Activated CD4-positive, alpha-beta T cell treated with anti-CD3 and anti-CD28 coated beads, Interleukin-2, amount 50 U/mL, for 48 hours (primary cell): ENCODE measurements at places on chromosomes 11 and 22.

DNA sequence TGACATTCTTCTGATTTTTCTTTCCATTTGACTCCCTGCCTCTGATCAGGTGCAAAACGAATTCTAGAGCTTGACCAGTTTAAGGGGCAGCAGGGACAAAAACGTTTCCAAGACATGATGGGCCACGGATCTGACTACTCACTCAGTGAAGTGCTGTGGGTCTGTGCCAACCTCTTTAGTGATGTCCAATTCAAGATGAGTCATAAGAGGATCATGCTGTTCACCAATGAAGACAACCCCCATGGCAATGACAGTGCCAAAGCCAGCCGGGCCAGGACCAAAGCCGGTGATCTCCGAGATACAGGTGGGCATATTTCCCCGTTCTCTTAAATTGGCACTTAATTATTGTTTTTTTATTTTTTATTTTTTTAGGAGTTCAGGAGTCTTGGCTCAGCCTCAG lies 15.4 kb downstream of the XRCC6 start:
- no peak for DNase-seq

GRCh38 chr11:75349521-75350116 lies 1.8 kb downstream of the ARRB1 start:
- no peak for DNase-seq

GRCh38 chr11:42552786-42553185 lies 759.0 kb upstream of the API5 start:
- DNase-seq: no peak

- no peak for DNase-seq
Observed at GRCh38 chr11:74171997-74172396, 908 bp downstream of the PPME1 start.

DNA sequence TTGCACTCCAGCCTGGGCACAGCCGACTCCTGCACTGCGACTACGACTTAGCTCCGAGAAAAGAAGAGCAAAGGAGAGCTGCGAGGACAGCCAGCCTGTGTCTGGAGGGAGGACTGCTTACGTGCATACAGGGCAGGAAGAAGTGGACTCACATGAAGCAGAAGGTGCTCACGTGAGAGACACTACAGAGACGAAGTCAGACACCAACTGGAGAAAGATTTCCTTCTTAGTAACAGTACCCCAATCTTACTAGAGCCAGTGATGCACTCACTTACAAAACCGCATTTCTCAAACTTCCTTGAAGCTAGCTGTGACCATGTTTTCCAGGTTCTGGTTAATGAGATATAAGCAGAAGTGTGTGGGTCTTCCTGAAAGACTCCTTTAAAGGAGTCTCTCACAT lies 67.7 kb downstream of the MICAL3 start:
- DNase-seq: no peak

- DNase-seq: no peak
Observed at GRCh38 chr11:70582886-70583641, 184.7 kb downstream of the CTTN start.

DNA sequence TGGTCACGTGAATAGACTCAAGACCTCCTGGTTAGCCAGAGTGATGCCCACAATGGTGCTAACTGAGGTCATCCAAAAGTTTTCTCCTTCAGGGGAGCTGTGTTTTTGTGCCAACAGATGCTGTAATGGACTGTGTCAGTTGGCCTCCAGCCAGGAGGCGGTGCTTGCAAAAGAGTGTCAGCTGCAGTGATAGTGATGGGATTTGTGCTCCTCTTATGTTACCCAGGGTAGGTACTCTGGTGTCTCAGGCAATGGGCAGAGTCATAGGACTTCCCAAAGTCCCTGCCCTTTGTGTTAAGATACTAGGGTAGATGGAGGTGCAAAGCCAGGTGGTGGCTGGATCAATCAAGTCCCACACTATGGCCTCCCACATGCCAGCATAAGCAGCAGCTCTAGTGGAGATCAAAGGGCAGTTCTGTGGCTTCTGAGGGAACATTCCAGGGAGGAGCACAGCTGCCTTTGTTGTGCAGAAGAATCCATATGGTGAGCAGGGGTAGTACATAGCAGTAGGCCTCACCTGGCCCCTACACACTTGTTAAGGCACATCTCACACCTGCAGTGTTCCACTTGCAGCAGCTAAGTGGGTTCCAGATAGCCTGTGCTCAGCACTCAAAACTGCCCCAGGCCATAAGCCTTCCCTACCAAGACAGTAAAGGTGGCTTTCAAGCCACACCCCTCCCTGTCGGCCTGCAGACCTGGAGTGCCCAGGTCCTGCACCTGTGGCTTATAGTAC lies 9.4 kb upstream of the FANCF start:
- DNase-seq: no peak

DNA sequence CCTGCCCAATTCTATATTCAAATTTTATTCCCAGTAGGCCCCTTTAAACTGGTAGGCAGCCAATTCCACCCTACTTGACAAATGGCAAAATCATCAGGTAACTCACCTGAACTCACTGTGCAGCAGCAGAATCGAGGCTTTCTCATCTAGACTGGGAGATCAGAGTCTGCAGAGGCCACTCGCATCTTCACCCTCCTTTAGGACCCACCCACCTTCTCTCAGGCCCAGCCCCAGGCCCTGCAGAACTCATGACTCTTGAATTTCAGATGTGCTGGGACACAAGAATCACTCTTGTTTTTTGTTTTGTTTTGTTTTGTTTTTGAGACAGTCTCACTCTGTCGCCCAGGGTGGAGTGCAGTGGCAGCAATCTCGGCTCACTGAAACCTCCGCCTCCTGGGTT lies 38.8 kb downstream of the MICAL3 start:
- no peak for DNase-seq

DNA sequence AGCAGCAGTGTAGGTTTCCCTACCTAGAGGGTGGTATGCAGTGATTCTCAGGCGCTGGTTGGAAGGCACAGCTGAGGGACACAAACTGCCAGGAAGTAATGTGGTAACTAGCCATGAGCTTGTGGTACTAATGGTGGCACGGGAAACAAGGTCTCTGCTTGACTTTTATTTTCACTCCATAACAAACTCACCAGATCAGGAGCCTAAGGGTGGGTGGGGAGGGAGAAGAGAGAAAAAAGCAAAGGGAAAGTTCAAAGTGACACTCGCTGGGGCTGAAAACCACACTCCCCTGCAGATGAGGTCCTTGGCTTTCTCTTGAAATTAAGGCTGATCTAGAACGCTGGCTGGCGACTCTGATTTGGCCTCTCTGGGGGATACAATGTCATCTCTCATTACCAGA lies 22.0 kb downstream of the TRAF6 start:
- no peak for DNase-seq

- DNase-seq: no peak
Observed at GRCh38 chr11:47106798-47107411, 69.8 kb downstream of the ARFGAP2 start.

DNA sequence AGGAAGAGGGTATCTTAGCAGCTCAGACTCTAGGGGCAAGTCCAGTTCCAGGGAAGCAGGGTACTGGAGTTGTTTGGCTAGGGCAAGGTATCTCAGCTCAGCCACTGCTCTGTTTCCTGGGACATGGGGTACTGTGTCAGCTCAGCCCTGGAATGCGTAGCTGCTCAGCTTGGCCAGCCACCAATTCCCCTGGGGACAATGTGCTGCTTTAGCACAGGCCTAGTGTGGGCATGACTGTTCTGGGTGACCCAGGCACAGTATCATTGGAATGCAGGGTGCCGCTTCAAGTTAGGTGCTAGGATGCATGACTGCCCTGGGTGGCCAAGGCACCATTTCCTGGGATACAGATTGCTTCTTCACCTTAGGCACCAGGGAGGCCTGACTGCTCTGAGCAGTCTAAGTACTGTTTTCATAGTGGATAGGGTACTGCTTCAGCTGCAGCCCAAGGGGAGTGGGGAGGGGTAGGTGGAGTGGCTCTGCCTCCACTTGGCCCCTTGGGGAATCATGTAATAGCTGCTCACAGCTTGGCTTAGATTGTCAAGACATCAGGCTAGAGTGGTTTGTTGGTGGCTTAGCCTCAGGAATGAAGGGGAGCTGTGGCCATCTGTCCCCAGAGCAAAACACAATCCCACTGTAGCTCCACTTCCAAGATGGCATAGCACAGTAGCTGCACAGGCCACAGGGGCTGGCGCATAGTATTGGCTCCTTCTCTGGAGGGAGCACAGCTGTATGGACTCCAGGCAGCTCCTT lies 36.0 kb downstream of the MADD start:
- DNase-seq: no peak

- DNase-seq: no peak
Observed at GRCh38 chr11:105111145-105111944, 28.2 kb downstream of the CARD18 start.

DNA sequence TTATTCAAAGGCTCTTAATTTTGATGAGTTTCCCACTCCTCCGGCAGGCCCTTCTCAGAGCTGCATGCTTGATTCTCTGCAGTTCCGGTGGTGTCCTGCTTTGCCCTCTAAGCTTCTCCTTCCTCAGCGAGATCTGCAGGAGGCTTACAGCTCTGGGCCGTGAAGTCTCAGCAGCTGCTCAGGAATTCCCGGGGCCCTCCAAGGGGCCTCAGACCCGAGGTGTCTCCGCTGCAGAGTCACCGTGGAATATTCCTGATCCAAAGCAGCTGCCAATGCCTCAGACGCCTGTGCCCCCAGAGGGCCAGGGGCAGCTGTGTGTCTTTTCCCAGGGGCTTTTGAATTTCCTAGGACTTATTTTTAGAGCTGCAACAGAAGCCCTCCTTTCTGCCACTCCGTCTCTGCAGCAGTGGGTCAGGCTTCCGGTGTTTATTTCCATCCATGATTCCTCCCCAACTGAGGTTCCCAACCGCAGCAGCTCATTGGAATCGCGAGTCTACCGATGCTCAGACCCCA lies 37.2 kb downstream of the RPS6KA4 start:
- DNase-seq: no peak

GRCh38 chr11:36110668-36111410 lies 167.0 kb downstream of the LDLRAD3 start:
- no peak for DNase-seq

- peak; percentile 5 for DNase-seq
Observed at GRCh38 chr22:26134654-26135330, 34.5 kb upstream of the SEZ6L start.

DNA sequence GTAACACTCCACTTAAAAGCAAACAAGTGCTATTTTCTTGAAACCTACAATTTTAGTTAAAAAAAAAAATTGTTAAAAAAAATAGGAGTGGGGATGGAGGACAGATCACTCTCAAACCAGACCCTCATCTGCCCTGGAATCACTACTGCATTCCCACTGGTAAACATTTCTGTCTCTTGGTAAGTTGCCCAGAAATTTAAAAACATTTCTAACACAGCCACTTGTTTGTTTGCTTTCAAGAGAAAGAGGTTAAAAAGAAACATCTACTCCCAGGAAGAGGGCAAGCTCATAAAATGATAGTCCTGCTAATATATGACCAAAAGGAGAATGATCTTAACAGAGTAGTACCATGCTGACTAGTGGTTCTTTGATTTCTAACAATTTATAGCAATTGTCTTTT lies 83.3 kb downstream of the SGSM3 start:
- no peak for DNase-seq

DNA sequence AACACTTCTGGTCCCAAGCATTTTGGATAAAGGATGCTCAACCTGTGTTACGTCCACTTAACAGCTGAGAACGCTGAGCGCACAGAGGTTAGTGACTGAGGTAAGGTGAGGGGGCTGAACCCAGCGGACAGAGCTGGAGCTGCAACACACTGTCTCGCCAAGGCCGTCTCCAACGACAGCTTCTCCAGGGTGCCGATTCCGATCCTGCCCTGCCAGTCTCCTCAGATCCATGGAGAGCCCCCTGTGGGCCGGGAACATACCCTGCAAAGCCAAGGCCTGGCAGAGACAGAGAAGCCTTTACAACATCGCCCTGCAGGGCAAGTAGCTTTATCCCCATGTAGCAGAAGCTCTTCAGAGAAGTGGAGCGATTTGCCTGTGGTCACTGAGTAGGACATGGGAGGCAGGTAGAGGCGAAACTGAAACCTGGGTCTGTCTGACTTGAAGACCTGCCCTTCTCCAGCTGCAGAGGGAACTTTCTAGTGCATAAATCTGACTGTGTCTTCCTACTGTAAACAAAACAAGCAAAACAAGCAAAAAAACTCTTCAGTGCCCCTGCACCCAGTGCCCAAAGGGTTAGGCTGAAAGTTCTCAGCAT lies 72.8 kb downstream of the SCUBE1 start:
- no peak for DNase-seq

DNA sequence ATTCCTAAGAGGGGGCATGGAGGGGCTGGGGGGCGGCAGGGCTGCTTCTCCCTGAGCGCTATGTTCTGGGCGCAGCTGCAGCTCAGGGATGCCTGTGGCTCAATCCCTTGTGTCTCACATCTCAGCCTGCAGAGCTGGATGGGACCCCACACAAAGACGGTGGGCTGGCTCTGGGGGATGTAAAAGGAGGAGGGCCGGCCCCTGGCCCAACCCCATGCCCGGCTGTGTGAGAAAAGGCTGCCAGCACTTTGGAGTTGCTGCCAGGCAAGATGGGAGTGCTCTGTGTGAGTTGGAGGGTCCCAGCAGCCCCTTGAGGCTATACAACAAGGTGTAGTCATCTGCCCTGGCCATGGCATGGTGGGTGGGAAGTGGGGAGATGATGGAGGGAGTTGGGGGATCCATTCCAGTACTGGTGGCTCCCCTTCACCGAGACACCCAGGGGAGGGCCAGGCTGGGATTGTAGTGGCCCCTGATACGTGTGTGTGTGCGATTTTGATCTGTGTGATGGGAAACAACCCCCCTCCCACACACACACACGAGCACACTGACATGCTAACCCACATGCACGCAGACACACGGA lies 1.3 kb upstream of the TBX10 start:
- DNase-seq: no peak

DNA sequence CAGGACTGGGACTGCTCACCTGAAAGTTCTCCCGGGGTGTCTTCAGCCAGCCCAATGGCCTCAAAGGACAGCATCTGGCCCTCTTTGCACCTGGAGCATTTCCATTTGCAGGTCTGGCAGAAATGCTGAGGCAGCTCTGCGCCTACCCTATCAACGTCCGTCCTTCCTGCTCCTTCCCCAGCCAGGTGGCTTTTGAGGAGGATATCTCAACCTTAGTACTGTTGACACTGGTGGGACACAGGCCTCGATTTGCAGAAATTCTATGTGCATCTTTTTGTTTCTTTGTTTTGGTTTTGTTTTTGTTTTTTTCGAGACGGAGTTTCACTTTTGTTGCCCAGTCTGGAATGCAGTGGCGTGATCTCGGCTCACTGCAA lies 5.0 kb downstream of the MOGAT2 start:
- DNase-seq: no peak

DNA sequence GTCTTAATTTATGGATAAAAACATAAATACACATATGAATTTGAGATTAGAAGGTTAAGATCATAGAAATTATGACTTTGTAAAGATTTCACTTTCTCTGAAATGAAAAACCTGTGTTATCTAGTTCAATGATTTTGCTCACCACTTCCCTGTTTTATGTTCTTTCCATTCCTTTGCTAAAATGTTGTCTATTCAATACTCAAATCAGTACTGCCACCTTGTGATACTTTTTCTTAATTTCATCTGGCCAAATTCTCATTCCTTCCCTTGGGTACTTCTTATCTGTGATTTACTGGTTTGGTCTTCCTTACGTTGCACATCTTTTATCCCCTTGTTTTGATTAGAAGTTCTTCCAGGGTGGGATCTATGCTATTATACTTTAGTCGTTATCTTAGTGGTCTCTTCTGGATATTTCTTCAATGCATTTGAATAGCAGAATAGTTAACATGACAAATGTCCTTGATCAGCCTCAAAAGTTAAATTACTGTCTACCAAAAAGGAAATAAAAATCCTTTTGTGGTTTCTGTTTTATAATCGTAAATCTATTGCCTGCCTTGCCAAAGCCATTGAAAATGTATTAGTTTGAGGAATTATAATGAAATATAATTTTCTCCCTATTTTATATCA lies 197.0 kb downstream of the PGR start:
- DNase-seq: no peak
